ENCODE measurements at places on chromosomes 3 and 15. TPM values are rescaled to one million over a fixed set of nuclear protein-coding genes. Genes with fewer than 3 reads are reported as not detected.

The IRAK2 gene
- 3.2 TPM for total RNA-seq

The ZIC1 gene
- total RNA-seq = not detected

The SCAMP5 gene
- 0.43 TPM for total RNA-seq

The ROBO2 gene
- total RNA-seq = 6.1 TPM

The ZNF860 gene
- 0.86 TPM for total RNA-seq

The CD86 gene
- total RNA-seq = not detected

The SUCNR1 gene
- 0.43 TPM for total RNA-seq

The PPARG gene
- total RNA-seq = 3.5 TPM

The DAG1 gene
- total RNA-seq = 61.2 TPM

The SI gene
- not detected for total RNA-seq

The OR4M2 gene
- total RNA-seq = not detected

The C3orf80 gene
- total RNA-seq = 0.86 TPM

The PSMD2 gene
- total RNA-seq = 364 TPM

The CCR5 gene
- not detected for total RNA-seq

The SH3BP5 gene
- total RNA-seq = 10.3 TPM

The SH2D7 gene
- total RNA-seq = not detected

The ERICH6 gene
- 0.43 TPM for total RNA-seq

The TTLL3 gene
- total RNA-seq = 21.6 TPM

The SIDT1 gene
- not detected for total RNA-seq

The GOLGA8Q gene
- total RNA-seq = 0.43 TPM

The GRM2 gene
- total RNA-seq = not detected

The PLSCR5 gene
- total RNA-seq = not detected

The LTF gene
- not detected for total RNA-seq
